ENCODE measurements at places on chromosomes 2 and 18. TPM values are rescaled to one million over a fixed set of nuclear protein-coding genes. Genes with fewer than 3 reads are reported as not detected.

MGAT5 gene
- total RNA-seq = 75.3 TPM

TMEM247 gene
- total RNA-seq = not detected

MAP2 gene
- total RNA-seq = 42.1 TPM

STEAP3 gene
- total RNA-seq = 10.7 TPM

NFATC1 gene
- total RNA-seq = 16.4 TPM

MAPK4 gene
- total RNA-seq = 38.2 TPM

- no peak for DNase-seq
Observed at GRCh38 chr2:171320208-171320621, 113.6 kb downstream of the METTL8 start.

DNA sequence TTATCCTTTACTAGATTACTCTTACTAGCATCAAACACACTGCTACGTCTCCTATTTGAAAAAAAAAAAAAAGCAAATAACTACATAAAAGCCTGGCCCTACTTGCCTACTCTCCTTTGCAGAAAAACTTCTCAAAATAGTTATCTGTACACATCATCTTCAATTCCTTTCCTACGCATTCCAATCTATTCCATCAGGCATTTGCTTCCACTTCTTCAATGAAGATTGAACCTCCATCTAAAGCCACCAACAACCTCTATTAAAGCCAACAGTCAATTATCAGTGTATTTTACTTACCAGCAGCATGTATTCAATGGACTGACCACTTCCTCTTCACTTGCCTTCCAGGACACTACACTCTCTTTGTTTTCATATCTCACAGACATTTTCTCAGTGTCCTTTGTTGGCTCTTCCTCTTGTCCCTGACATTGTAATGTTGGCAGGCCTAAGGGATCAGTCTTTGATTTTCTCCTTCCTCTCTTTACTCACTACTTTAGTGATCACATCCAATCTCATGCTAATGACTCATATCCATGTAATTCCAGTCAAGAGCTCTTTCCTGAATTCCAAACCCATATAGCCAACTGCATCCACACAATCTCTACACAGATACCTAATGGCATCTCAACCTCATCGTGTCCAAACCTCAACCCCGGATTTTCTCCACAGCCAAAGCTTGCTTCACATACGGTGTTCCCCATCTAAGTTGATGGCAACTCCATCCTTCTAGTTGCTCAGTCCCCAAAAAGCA, 131.3 kb downstream of the CCDC148 start:
- no peak for DNase-seq

DNA sequence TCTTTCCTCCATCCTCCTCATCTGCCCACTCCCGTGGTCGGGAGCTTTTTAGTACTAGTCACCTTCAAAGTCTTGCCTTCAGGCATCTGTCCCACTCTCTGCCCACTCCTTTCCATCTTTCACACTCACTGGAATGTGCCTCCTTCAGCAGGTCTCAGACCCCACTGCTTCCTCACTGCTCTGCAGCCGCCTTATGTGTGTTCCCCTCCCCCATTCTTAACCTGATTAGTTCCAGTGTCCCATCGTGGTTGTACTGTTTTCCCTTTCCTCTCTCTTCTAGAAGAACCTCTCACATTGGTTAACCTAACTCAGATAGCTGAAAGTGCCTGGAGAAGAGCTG, 3.0 kb downstream of the ARMC9 start:
- DNase-seq = no peak

DNA sequence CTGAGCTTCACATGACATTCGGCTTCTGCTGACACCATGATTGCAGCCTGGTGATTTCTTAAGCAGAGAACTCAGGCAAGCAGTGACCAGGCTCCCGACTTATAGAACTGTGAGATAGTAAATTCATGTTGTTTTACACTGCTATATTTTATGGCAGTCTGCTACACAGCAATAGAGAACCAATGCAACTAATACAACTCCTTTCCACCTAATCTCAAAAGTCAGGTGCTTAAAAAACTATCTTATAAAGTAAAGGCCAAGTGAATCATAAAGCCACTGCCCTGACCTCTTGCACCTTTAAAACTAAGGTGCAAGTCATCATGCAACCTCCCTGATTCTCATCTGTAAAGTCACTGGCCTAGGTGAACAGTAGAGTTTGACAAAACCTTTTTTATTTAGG, 95.3 kb upstream of the GLS start:
- DNase-seq = no peak

- no peak for DNase-seq
Observed at GRCh38 chr18:78304192-78305164, 675.1 kb upstream of the SALL3 start.

- no peak for DNase-seq
Observed at GRCh38 chr2:190425221-190425866, 17.2 kb downstream of the MFSD6 start.

GRCh38 chr2:124649001-124649400, 623.9 kb downstream of the CNTNAP5 start:
- no peak for DNase-seq

DNA sequence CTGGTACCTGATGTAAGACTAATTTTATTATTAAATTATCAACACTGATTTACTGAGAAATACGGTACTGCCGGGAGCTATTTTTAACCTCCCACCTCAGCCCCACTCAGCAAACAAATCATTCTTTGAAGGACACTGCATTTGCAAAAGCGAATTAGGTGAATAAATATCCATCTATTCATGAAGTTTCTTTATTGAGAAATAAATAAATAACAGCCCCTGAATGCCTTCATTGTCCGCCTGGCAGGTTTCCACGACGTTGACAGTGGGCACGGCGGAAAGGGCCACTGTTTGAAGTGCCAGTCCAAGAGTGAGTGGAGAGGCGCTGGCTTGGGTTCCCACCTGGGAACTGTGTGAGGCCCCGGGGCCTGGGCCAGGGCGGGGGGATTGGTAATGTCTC, 15.7 kb downstream of the C1QL2 start:
- no peak for DNase-seq

DNA sequence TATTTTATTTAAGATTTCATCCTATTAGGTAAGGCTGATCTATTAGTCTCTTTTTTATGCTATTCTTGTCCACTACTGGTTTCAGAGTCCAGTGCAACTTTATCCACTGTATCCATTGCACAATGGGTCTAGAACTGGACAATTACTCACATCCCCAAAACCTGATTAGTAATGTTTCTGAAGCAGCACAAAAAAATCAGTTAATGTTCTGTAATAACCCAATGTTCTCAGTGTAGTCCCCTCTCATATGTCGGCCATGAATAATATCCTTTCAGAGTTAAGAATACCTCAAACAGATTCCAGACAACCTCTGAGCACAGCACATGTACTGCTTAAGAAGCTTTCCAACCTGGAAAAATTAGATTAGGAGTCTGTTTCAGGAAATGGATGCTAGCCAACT, 29.7 kb downstream of the MGAT4A start:
- no peak for DNase-seq

DNA sequence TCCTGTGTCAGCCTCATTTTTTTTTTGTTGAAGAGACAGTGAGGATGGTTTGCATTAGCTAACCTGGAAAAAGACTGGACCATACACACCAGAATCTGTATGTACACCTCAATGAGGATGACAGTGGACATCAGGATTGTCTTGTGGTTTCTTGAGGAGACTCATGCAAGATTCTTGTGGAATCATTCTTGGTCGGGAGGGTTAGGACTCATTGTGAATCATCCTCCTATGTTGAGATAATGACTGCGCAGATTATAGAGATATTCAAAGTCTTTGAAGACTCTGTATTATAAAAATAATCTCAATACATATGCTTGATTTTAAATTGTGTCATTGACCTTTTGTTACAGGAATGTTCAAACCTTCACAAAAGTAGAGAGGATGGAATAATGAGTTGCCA, 49.1 kb upstream of the DOCK10 start:
- no peak for DNase-seq

- DNase-seq = no peak
Observed at GRCh38 chr2:46345775-46346174, 48.6 kb downstream of the EPAS1 start.

DNA sequence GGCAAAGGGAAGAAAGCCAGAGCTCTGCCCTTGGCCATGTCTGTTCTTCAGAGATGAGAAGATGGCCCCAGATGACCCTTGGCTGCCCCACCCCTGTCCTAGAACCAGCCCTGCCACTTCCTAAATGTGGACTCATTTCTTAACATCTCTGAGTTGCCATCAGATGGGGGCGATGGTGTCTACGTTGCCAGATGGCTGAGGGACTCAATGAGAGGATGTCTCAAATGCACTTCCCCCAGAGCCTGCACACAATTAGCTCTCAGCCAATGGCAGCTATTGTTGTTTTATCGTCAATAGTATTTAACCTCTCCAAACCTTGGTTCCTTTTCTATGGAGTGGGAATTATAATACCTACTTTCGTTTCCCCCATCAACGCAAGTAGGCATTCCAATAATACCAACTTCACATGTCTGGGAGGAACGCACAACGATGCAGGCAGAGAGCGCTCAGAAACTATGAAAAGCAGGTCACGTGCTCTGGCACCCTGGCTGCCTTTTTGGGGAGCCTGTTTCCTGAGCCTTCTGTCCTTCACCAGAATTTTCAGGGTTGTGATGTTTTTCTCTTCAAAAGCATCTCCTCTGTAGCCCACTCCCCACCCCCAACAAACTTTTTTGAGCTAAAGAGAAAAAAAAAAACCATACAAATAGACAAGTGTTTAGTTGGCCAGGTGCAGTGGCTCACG, 100.3 kb downstream of the MCFD2 start:
- DNase-seq = peak; percentile 19

- no peak for DNase-seq
Observed at GRCh38 chr2:236813766-236814165, 244.1 kb downstream of the ACKR3 start.

DNA sequence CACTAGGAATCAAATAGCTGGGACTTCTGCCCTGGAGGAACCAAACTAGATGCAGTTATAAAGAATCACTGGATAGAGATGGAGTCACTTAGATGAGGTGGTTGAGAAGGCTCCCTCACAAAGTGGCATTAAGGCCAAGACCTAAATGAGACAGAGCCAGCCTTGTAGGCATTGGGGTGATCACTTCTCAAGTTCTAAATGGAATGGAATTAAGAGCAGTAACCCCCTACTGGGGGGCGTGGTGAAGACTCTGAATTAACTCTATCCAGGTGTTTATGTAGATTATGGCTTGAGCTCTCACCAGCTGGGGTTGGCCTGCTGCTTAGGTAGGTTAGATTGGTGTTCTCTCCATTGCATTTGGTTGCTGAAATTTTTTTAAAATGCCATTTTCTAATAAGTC, 71.3 kb downstream of the TTC27 start:
- no peak for DNase-seq

DNA sequence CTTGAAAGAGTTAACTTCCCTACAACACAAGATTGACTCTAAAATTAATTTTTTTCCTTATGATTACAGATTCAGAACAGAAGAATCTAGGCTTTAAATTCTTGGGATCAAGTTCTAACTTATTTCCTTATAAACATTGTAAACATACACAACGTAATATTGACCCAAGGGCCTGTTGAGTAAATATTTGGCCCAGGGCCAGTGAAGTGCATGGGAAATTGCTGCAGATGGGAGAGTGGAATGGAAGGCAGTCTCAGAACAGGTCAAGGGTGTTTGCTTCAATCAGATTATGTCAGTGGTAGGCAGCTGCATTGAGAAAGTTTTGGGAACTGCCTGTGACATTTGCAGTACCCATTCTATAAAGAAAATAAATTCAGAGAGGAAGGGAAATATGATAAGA, 137.6 kb downstream of the MYO1B start:
- DNase-seq = no peak

DNA sequence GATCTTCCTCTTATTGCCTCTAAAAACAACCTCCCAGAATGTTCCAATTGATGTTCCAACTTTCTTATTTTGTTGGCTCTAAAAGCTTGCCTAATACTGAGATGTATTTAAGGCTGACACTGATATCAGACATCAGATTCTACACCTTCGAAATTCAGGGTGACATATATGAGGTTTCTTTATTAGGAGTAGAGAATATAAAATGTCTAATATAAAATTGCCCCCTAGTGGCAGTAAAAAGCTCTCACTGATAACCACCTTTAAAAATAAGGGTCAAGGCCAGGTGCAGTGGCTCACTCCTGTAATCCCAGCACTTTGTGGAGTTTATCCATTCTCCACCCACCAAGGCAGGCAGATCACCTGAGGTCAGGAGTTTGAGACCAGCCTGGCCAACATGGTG, 789.7 kb upstream of the SLC39A10 start:
- DNase-seq = no peak

DNA sequence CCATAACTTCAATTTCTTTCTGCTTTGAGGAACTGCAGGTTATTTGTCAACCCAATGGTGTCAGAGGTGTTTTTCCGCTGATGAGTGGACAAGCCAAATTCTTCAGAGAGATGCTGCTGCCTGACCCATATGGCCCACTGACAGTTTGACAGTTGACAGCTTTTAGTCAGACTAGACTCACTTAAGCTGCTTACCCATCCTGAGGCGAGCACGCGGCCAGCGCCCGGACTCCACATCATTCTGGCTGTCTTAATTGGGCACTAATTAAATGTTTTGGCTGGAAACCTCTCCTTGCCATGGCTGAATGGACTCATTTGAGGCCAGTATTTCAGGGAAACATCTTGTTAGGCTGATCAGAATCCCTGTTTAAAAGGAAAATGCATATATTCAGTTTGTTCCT, 316.1 kb upstream of the FANCL start:
- DNase-seq = no peak

- no peak for DNase-seq
Observed at GRCh38 chr2:932320-933115, 18.1 kb upstream of the SNTG2 start.

DNA sequence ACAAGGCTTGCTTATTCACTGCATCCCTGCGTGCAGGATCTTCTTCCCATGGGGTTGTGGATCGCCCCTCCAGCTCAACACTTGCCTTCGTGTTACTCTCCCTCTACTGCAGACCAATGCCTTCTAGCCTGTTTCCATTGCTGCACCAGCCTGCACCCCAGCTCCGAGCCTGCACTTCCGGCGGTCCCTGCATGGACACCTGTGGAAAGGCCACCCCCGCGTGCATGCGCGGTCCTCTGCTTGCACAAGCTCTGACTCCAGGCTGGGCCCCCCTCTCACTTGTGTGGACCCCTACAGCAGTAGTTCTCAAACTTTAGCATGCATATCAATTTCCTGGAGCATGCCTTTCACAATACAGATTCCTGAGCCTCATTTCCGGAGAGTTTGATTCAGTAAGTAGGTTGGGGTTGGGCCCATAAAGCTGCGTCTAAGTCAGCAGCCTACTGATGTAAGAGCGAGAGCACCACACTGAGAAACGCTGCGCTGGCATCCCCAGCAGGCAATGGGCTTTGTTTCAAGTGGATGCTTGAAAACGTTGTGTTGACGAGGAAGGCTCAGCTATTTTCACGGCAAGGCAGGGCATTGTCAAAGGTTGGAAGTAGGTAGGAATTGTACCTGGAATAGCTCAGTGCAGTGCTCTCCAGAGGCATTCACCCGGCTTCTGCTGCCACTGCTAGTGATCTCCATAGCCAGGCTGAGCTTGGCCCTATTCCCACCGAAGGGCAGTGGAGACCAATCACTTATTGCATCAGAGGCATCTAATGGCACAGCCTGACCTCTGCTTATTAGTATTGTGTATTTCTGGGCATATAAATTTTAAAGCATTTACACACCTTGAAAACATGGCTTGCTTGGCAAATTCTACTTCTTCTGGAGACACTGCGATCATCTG, 32.6 kb downstream of the CREG2 start:
- no peak for DNase-seq

- DNase-seq = no peak
Observed at GRCh38 chr2:27681841-27682240, 18.2 kb downstream of the SLC4A1AP start.

Measured in cardiac septum (tissue), 1 donor.